ENCODE measurements at places on chromosomes 7 and 10.

GRCh38 chr7:108581655-108582491, 12.2 kb downstream of the DNAJB9 start:
- no peak for DNase-seq

DNA sequence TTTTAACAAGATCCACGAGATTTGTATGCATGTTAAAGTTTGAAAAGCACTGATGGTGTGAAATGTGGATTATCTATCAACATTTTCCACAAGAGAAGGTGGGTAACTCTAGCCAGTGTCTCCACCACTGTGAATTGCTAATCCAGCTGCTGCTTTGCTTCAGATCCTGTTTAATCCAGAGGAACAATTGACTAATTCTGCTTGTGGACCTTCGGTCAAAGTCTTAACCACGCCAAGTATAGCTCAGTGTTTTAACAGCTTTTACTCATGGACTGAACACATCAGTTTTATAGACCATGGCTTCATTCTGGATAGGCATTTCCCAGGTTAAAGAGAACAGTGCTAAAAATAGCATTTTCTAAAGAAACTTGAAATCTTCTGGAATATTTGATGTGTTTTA, 23.5 kb downstream of the ADK start:
- DNase-seq = no peak

- DNase-seq = no peak
These were observed 74.1 kb upstream of the PRKG1 start for GRCh38 chr10:51000164-51000563.

- DNase-seq = peak; percentile 83
These were observed 1.1 kb downstream of the DDIT4 start for GRCh38 chr10:72274730-72275350.

DNA sequence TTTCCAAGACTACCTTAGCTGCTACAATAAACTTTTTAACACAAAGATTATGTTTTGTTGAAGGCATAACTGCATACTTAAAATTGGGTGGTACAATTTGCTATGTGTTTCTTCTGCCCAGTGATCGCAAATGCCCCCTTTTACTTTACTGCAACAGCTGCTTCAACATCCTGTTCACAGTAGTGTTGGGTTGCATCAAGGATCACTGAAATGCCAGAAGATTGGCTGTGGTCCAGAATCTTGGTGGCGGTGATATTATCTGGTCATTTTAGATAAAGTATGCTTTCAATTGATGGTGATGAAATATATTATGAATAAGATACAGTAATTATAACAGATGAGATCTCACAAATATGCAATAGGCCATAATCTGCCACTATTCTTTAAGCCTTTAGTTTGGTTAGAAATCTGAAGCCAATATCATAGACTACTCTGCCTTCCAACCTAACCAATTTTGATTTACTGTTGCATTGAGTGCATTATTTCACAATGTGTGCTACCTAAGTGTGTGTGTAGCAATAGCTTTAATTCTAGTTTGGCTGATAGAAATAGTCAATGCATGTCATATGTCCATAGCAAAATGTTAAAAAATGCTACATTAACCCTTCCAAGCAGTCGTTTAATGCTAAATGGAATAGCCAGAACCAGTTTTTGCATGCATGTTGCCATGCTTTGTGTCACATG, 29.8 kb upstream of the ING3 start:
- no peak for DNase-seq

- DNase-seq = no peak
These were observed 121.2 kb downstream of the ZMIZ1 start for GRCh38 chr10:79189853-79190435.

DNA sequence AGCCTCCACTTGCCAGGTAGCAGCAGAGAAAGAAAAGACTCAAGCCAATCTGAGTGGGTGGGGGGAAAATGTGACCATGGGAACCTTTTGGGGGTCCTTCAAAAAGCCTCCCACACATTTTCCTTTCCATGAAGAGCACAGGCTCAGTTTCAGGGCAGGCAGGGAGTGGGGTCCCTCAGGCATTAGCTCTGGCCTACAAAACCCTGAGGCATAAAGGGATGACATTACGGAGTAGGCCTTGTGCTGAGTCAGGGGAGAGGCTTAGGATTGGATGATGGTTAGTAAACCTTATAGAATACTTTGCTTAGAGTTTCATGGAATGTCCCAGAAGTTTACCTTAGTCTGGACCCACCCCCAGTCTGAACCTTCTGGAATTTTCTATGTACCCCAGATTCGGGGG, 3.5 kb downstream of the DNAJC30 start:
- DNase-seq = no peak

- no peak for DNase-seq
These were observed 195.5 kb upstream of the LYZL2 start for GRCh38 chr10:30825022-30825421.

DNA sequence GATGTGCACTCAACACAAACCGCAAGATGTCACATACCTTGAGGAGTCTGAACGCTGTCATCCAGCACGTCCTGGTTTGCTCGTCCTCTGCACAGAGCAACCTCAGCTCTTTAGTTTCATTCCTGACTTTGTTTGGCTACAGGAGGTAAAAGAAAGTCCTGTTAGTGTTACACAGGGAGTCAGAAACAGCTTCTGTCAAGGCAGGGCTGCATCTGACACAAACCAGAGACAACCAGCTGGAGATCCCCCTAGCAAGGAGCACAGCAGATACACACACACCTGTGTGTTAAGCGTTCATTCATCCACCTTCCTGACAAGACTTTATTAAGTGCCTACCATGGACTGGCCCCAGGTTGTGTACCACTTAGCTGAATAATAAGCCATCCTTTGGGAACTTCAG, 47.5 kb upstream of the DDC start:
- no peak for DNase-seq

DNA sequence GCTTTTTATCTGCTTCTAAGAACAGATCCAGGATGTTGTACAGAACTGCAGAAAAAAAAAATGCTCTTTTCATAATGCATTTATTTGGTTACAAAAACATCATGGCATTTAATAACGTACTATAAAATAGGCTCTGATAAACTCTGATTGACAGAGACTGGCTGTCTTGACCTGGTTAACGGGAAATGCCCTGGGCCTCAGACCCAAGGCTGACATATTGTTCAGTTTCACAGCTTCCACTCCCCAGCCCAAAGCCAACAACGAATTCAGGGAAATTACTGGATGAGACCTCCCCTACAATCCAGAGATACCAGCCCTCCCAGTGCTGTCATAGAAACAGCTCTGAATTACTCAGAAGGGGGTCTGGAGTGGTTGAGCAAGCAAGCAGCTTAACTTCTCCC, 260.1 kb downstream of the CREB5 start:
- DNase-seq = no peak

DNA sequence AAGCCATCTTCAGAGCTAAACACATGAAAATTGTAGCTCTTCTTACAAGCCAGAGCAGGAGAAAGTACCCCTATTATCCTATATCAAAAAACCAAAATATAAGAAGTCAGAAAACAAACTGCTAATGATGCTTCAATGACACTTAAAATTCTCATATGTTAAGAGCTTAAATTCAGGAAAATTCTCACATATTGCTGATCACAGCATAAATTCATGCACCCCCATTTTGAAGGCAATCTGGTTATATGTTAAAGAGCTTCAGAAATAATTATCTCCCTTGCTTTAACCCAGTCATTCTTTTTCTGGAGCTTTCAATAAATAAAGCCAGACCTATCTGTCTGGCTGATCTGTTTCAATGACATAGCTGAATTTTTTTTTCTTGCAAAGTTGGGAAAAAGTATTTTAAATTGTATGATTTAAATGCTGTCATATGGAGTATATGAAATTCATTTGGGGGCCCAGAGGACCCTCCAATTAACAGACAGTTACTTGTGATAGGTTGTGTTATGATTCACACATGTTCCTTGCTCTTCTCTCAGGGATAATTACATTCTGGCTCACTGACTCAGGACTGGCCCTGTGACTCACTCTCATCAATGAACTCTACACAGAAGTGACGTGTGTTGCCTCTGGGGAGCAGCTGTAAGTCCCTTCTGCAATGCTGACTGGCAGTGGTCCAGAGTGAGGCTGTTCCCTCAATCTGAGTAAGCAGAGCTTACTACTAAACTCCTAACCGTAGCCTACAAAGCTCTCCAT, 85.2 kb downstream of the HGF start:
- no peak for DNase-seq

GRCh38 chr10:126133906-126134656, 237.7 kb downstream of the FANK1 start:
- DNase-seq = no peak

DNA sequence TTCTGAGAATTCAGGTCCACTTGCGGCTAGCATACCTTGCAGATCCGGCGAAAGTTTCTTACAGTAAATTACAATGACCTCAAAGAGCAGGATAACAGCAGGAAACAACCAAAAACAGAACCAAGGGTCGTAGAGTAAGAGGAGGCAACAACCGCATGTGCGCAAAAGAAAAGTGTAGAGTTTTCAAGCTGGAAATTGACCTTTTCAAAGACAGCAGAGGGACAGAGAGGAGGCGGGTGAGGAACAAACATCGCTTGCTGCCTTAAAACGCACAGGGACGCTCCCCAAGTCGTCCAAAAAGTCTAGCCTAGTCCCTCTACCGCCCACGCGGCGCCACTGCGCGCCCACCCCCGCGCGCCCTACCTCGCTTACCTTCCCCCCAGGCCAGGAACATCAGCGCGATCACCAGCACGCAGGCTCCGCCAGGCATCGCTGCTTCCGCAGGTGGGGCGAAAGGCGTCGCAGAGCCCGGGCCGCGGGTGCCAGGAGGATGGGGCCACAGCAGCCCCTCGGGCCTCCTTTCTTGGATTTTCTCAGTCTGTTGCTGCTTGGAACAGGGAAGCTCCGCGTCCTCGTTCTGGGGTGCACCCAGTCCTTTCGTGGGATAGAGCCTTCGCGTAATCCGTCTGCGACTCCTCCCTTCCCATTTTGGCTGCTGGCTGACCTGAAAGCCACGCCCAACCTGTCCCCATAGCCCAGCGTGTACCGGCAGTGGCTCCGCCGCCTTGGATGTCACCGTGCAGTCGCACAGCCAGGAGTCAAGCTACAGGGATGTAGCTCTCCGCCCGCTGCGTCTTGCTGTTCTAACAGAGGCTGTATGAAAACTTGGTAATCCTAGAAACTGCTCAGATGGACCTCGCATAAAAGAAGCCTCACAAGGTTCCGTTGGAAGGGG, at the start of gene VWDE:
TSS of gene VWDE (minus strand) at position 579 of the 895 bp plus-strand sequence. CDS start at position 430, 149 bp downstream.
- peak; percentile 61 for DNase-seq

DNA sequence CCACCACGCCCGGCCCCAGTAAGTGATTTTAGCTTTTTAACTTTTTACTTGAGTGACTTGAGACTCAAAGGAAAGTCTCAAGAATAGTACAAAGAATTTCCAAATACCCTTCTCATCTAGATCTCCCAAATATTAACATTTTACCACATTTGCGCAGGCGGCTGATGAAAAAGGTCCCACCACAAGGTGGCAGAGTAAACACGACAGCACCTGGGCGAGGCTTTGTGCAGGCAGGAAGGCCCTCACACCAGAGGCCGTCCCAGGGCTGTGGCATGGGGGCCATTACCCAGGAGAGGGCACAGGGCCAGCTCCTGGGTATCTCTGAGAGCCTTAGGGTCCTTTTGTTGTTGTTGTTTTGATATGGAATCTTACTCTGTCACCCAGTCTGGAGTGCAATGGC, 50.0 kb upstream of the WIPI2 start:
- peak; percentile 51 for DNase-seq

GRCh38 chr7:91767820-91768219, 112.7 kb downstream of the MTERF1 start:
- no peak for DNase-seq

- no peak for DNase-seq
These were observed at the start of gene MMP21 for GRCh38 chr10:125775491-125776106. TSS of gene MMP21 (minus strand) at chr10:125775821. CDS start at chr10:125775821, 0 bp downstream.

GRCh38 chr7:92276460-92276864, 30.7 kb downstream of the ANKIB1 start:
- DNase-seq = no peak

DNA sequence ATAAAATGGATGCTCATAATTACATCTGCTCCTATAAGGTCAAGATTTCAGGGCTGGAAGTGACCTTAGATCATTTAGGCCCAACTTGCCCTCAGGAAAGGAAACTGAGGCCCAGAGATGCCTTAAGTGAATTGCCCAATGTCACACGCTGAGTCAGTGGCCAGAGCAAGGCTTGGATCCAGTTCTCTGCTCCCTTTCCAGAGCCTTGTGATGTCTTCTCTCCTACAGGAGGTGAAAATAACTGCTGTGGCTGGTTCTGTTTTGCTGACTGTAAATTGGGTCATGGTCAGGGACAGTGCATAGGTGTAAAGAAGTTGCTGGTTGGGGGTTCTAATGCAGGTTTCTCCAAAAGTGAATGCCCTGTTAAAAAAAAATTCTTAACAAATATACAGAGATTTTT, 91.3 kb downstream of the TCF7L2 start:
- no peak for DNase-seq

- DNase-seq = no peak
These were observed 107.3 kb downstream of the CELF2 start for GRCh38 chr10:11125004-11125403.

GRCh38 chr10:115094416-115095140, 1.4 kb downstream of the ATRNL1 start:
- no peak for DNase-seq

- peak; percentile 37 for DNase-seq
These were observed at the start of gene HMX3 for GRCh38 chr10:123135415-123136141. TSS of gene HMX3 (plus strand) at chr10:123135970. CDS start at chr10:123136051, 81 bp downstream.

- no peak for DNase-seq
These were observed 57.5 kb downstream of the MDFIC start for GRCh38 chr7:114979388-114979787.

DNA sequence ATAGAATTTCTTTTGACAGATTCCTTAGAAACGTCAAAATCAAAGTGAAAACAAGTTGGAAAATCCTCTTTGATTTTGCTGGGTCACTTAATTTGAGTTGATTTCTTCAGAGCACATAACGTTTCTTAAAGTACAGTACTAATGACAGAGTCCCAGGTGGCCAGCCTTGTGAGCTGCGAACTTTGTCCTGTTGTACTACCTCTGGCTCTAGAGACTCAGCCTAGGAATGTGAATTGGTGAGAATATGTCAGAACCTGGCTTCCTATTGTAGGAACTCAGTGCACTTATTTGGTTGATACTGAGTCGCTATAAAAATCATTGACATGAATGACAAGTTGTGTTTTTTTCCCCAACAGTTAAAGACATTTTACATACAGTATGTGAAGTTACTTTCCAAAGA, 20.2 kb downstream of the SDK1 start:
- no peak for DNase-seq

- DNase-seq = no peak
These were observed 127.1 kb upstream of the CHST15 start for GRCh38 chr10:124220547-124220946.

DNA sequence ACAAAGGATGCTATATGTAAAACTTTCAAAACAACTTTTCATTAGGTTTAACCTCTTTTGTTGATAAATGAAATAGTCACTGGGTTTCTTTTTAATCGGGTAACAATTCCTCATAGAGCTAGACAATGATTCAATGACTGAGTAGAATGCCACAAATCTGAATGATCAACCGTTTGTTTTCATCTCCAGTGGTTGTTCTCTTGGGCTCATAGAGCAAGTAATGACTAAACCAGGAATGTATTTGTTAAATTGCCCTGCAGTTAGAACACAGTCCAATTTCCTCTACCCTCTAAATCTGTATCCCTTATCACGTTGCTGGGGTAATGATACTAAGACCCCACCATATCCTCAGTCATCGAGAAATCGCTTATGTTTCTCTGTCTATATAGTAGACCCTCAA, 40.0 kb downstream of the CNNM1 start:
- no peak for DNase-seq

- no peak for DNase-seq
These were observed 1.3 kb downstream of the SP8 start for GRCh38 chr7:20785157-20786048.
